ENCODE measurements at places on chromosomes 3 and 15.

GRCh38 chr15:33746203-33746602, 222.1 kb upstream of the CHRM5 start:
- DNase-seq = no peak

GRCh38 chr15:79977431-79978054, 6.5 kb upstream of the BCL2A1 start:
- DNase-seq = no peak

- DNase-seq = no peak
Observed at GRCh38 chr3:155555479-155556060, 189.3 kb downstream of the PLCH1 start.

DNA sequence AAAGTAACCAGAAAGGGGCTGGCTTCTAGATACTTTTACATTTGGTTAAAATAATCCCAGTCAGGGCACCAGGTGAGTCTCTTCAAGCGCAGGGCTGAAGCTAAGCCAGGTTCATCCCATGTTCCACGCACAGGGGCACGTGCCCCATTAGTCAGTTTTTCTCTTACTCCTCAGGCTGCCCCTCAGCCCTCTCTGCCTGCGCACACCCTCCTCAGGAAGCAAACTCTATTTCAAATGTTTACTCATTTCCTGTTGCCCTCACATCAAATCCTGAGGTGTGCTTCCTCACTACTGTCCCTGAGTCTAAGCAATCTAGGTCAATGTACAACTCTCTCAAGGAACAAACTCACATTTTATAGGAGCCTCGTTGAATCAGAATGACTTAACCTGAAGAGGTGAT, 48.5 kb downstream of the THBS1 start:
- peak; percentile 70 for DNase-seq

GRCh38 chr15:27427276-27427675, 456.3 kb downstream of the GABRG3 start:
- no peak for DNase-seq

DNA sequence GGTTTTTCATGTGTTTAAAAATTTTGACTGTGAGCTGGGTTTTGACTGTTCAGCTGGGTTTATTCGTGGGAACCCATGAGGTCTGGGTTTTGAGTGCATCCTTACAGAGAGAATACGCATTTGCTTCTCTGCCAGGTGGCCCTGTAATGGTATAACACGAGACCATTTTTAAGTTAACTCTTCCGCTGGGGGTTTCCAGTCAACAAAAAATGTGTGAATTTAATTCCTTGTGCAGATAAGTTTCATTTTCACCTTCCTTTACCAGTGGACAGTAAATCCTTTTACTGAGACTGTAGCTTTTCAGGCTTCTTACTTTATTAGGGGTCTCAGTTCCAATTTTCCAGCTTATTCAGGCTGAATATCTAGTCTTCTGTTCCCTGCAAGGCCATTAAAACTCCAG, 149.6 kb downstream of the OPA1 start:
- DNase-seq = no peak

GRCh38 chr3:10280177-10280529, 12.6 kb downstream of the GHRL start:
- DNase-seq = no peak

- DNase-seq = no peak
Observed at GRCh38 chr3:40073310-40074007, 236.0 kb upstream of the EIF1B start.

GRCh38 chr15:76866716-76867321, 38.3 kb downstream of the SCAPER start:
- DNase-seq = no peak

DNA sequence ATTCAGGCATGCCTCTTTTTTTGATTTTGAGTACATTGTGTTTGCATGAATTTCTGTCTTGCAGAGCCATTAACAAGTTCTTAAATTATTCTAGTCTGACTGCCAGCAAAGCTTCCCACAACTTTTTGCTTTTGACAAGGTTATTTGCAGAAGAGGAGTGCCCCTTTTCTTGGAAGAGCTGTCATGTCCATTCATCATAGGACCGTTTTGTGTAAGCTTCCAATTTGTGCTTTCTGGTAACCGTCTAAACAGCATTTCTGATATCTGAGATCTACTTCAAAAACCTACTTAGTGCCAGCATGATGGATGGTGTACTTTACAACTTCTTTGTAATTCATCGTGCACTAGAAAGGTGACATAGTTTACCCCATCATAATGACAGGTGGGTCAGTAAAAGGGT, 379.7 kb downstream of the NAALADL2 start:
- no peak for DNase-seq

GRCh38 chr15:25899870-25900269, 36.7 kb upstream of the ATP10A start:
- no peak for DNase-seq

DNA sequence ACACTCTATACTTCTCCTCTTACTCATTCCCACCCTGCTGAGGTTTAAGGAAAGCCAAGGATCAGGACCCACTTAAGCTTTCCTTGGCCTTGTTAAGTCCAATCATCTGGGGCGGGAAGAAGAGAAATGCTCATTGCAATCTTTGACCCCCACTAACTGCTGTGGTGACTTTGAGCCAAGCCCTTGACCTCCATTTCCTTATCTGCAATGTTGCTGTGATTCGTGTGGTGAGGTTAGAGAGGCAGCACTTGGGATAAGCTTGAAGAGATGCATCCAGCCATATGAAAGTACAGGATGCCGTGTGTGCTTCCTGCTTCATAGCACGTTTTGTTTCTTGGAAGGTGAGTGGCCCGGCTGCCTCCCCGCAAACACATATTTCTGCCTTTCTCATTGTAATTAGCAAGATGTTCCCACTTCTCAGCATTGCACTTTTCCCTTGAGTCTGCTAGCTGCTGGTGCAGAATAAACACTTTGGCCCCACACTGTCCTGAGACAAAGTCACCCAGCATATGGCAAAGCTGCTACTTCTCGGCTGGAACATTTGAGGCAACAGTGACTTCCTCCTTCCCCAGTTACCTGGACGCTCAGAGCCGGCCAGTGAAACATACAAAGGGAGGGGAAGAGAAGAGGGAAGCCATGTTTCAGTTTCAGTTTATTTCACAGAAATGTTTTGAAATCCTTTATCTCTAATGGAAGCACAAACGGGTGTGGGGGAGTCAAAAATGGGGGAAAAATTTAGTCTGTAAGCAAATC, 10.5 kb upstream of the NUDT16 start:
- DNase-seq = no peak

GRCh38 chr3:197540961-197541377, 14.8 kb downstream of the BDH1 start:
- no peak for DNase-seq

GRCh38 chr3:173529062-173529711, 131.6 kb downstream of the NLGN1 start:
- DNase-seq = no peak

DNA sequence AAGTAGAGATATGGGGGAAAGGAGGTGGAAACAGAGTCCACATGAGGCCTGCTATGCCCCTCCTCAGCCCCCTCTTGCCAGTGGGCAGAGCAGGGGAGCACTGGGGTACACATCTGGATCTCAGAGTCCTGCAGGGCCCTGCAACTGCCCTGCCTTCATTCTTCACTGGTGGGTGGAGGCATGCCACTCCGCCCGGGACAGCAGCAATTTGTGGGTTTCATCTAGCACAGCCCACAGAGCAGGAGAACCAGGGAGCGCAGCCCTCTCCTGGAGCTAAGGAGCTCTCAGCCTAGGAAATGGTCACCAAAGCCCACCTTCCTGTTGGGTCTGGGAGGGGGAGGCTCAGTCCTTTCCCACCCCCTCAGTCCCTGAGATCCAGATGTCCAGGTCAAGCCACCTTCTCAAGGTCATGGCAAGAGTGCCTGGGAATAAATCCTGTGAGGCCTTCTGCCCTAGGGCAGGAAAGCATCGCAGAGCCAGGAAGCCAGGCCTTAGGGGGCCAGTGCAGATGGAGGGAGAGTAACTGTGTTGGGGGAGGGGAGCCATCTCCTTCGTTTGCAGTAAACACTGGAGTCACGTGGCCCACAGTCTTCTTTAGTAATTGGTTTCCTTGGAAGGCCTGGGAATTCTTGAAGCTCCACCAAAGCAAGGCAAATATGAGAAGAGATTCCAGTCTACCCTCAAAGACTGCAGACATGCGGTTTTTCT, 31.0 kb downstream of the ANP32A start:
- DNase-seq = no peak

- DNase-seq = no peak
Observed at GRCh38 chr3:114721864-114722263, 425.2 kb downstream of the ZBTB20 start.

DNA sequence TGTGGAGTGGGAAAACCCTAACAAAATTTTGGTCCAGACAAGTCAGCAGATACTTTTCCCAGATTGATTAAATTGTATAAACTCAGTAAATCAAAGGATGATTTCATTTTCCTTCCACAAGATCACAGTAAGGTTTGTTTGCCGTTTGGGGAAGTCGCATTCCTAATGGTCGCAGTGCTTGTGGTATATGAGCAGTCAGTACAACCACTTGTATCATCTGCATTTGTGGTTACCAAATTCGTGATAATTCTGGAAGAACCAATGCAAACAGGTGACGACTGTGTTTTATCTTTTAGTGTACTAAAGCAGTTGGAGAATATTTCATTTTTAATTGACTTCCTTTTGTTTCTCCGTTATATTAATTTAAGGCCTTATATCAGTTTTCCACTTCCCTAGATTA, 100.0 kb upstream of the CNTN6 start:
- no peak for DNase-seq

GRCh38 chr3:11035757-11036505, 43.4 kb downstream of the SLC6A1 start:
- no peak for DNase-seq

DNA sequence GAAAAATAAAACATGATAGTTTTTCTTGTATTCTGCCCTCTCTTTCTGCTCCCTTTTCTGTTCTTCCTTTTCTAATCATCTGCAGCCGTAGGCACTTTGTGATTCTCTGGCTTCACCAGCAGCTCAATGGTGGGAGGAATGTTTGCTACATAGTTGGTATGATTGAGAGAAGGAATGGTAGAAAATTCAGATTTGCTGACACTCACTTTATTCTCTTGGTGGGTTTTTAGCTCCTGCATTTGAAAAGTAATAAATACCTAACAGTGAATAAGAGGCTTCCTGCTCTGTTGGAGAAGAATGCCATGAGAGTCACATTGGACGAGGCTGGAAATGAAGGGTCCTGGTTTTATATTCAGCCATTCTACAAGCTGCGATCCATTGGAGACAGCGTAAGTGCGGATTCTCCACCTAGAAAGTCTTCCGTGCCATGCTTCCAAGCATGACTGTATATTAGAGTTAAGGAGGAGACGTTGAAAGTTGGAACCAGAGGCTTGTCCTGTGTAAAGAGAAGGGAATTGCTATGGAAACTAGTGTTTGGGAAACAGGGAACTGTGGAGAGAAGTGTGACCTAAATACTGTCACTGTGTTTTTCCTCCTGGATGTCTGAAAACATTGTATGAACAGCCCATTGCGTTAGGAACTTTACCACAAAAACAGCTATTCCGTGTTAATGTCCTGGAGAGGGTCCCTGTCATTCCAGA, 148.9 kb downstream of the ITPR1 start:
- DNase-seq = no peak

- peak; percentile 60 for DNase-seq
Observed at GRCh38 chr15:76147906-76148570, 88.3 kb downstream of the TMEM266 start.

GRCh38 chr15:91956026-91956723, 102.7 kb downstream of the SLCO3A1 start:
- no peak for DNase-seq

- DNase-seq = no peak
Observed at GRCh38 chr3:176147251-176147650, 1050.0 kb downstream of the TBL1XR1 start.

GRCh38 chr3:100103558-100104441, 10.5 kb downstream of the FILIP1L start:
- DNase-seq = peak; percentile 23

GRCh38 chr3:157067114-157067513, 92.8 kb downstream of the CCNL1 start:
- DNase-seq = no peak

- no peak for DNase-seq
Observed at GRCh38 chr15:92243227-92243626, 150.5 kb upstream of the ST8SIA2 start.

DNA sequence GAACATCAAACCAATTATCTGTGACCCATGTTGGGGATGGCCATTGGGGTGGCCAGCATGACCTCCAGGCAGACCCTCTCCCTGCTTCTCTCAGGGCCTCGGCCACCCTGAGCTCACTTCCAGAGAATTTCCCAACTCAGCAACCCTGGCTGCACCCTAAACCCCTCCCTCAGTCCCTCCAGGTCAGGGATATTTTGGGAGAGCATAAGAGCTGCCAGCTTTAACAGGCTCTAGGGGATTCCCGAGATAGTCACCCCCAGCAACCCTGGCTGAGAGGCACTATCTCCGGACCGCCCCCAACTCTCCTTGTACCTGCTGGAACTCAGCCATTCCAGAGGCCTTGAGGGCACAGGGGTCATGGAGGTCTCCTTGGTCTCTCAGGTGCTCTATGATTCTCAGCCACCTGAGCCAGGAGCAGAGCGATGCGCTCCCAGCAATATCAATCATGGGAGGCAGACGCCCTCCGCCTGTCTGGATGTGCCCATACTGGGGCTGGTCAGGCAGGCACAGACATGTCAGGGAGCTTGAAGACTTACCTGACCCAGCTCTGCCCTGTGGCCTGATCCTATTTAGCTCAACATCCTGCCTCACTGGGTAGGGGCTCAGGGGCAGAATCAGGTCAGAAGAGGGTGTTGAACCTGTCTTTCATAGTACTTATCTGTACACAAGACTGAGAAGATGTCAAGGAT, 34.9 kb upstream of the CILP start:
- DNase-seq = no peak

DNA sequence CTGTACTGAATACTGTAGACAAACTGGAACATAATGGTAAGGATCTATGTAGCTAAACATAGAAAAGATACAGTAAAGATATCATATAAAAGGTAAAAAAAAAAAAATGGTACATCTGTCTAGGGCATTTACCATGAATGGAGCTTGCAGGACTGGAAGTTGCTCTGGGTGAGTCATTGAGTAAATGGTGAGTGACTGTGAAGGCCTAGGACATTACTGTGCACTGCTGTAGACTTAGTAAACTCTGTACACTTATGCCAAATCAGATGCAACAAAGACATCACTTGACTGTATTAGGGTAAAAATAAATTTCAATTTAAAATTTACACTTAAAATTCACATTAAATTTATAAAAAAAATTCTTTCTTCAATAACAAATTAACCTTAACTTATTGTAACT, 281.3 kb upstream of the LMCD1 start:
- no peak for DNase-seq

DNA sequence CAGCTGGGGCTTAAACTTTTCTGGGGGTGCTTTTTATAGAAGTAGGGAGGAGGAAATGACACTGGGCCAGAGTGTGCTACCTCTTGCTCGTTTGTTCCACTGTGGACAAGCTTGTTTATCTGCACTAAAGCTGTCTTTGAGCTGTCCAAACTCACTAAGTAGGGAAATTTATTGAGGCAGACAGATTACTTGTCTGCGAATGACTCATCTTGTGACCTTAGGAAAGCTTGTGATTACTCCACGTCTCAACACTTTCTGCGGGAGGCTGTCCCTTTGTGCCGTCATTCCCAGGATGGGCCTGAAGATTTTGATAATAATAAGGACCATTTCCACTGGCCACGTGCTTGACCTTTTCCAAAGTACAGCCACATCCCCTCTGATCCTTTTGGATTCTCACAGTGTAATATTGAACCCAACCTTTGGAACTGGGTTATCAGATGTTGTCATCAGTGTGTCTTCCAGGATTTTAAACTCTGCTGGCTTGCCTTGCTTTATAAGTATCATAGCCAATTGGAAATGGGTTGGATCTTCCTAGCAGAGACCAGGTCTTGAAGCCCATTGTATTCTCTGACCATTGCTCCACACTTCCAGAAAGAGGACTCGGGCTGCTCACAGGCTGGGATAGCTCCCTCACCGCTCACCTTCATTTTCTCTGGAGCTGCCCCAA, 84.7 kb downstream of the AGBL1 start:
- DNase-seq = no peak

All from stimulated activated CD4-positive, alpha-beta T cell treated with anti-CD3 and anti-CD28 coated beads, Interleukin-1b, Interleukin-23, amount 100 ng/mL, for 48 hours (primary cell).